ENCODE measurements at places on chromosomes 16 and 17.

- DNase-seq: peak; percentile 59
Observed at GRCh38 chr17:60089096-60089806, 10.5 kb upstream of the HEATR6 start.

DNA sequence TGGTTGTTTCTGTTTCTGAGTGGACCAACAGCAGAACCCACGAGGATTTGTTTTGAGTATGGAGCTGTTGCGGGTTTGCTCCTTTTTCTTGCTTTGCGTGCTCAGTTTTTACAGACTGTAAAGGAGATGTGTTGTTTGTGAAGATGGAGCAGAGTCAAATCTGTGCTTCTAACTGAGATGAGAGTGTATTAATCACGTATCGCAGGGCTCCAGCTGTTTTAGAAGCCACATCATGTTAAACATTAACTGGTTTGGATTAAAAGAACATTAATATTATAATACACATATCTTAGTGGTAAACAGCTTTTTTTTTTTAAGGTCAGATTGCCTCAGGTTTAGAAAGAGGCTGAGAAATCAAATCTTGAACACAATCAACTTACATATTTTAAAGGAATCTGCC is 69.4 kb downstream of the YPEL2 start:
- DNase-seq: no peak

DNA sequence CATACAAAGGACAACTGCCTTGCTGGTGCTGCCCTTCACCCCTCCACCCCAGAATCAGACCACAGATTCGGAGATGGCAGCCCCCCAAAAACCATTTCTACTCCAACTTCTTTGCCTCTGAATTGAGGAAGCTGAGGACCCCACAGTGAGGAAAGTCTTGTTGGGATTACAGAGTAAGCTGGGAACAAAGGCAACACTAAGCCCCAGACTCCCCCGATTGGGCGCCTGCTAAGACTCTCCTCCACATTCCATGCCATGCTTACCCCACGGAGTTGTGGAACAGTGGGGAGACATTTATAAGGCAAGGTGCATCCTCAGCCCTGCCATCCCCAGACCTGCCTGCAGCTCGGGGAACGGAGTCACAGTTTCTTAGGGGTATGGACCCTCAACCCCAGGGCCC is 1.9 kb downstream of the GIT1 start:
- DNase-seq: no peak

- peak; percentile 72 for DNase-seq
Observed at GRCh38 chr17:7014995-7015958, 2.9 kb downstream of the RNASEK start.

GRCh38 chr17:77801545-77802332 is 156.8 kb upstream of the TNRC6C start:
- no peak for DNase-seq

DNA sequence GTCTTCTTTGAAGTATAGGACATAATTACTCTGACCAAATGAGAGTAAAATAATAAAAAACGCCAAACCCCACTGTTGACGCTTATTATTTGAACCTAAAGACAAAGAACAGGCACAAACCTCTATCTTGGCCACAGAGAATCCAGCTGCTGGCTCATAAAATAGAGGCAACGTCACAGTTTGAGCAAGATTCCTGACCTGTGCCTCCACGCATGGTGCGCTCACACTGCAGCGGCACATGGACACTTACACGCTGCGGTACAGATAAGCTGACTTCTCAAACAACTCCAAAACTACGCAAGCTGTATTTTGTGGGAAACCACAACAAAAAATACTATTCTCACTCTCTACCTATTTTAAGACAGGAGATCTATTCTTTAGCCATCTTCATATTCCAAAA is 38.8 kb upstream of the TRAP1 start:
- no peak for DNase-seq

DNA sequence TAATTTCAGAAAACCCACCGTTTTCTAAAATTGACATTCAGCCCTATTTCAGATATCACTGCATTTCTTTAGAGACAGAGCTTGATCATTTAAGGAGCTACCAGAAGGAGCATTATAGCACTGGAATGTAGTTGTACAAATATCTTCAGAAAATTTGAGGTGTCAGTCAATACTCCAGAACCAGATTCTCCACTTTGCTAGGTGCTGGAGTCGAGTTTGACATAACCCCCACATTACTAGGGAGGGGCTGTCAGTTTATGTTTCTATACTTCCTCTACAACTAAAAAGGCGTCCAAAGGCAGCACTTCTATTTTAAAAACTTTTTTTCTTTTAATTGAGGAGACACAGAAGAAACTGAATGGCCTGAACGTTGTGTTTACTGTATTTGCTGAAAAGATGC is 892 bp upstream of the KIAA0513 start:
- no peak for DNase-seq

DNA sequence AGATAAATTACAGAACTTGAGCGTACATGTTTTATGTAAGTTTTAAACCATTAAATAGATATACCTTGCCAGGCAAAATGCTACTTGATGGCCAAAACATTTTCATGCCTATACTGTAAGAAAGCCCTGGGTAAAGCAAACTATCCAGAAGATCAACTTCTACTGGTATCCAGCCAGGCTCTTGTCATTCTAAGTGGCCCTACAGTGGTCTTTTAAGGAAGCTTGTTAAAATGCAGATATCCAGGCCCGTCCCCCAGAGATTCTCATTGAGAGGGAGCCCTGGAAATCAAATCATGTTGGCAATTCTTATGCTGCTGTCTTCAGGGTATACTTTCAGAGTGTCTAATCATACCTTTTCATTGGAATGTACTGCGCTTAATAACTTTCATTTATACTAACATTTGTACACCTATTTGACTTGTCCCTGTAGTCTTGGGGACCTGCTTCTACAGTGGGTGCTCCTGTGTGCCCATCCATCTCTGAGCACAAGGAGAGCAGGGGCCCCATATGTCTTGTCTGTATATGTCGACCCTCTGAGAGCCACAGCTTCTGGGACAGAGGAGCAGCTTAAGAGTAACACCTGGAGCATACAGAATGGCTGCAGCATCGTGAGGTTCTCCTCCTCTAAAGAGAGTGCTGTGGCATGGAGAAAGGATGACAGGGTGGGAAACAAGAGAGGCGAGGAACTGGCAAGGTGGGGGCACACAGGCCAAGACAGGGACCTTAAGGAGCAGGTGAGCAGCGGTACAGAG is 43.6 kb upstream of the ANKFY1 start:
- DNase-seq: no peak

DNA sequence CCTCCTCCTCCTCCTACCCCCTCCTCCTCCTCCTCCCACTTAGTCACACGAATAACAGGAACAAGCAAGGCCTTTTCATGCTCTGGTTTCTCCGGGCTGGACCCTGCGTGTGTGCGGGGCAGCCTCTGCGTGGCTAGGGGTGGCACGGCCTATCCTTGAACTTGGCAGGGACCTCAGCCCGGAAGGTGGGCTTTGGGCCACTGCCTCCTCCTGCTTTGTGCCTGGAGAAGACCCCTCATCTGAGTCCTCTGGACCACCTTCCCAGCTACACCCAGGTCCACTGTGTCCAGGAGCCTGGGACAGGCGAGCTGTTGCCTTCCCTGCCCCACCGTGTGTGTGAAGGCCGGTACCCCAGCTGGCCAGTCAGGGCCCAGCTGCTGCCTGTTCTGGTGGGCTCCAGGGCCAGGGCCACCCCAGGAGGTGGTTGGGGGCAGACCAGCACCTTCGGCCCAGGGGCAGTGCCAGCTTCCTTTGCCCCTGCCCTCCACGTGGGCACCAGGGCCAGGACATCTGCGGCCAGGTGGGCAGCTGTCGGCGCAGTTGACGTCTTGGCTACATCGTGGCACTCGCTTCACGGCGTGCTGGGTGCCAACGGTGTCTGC is 35.4 kb downstream of the GINS2 start:
- no peak for DNase-seq

DNA sequence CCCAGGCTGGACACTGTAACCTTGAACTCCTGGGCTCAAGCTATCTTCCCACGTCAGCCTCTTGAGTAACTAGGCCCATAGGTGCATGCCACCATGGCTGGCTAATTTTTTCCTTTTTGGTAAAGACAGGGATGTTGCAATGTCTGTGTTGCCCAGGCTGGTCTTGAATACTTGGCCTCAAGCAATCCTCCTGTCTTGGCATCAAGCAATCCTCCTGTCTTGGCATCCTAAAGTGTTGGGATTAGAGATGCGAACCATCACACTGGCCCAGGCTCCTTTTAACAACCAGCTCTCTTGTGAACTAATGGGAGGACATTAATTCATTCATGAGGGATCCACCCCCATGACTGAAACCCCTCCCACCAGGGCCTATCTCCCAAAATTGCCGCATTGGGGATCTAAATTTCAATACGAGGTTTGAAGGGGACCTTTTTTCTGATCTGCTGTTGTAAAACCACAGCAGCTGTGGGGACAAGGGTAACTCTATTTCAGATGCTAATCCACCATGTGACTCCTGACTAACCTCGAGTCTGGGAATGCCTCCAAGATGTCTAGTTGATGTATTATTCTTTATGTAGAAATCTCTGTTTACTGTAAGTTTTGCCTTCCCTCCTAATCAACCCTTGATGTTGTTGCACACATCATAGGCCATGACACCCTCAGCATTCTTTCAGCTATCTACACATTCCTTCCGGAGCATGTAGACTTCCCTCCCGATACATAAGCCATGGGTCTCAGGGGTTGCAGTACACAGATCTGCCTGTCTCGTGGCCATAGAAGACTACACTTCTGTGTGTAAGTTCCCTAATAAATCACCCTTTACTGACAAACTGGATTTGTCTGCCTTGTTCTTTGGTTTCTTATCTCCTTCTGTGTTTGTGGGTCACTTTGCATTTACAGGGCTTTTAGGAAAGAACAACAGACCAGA is 37.6 kb downstream of the RNF112 start:
- no peak for DNase-seq

- peak; percentile 39 for DNase-seq
Observed at GRCh38 chr16:3878610-3879009, 1.9 kb downstream of the CREBBP start.

GRCh38 chr16:17070882-17071592 is 399.7 kb downstream of the XYLT1 start:
- DNase-seq: peak; percentile 31

- no peak for DNase-seq
Observed at GRCh38 chr16:782766-783403, 5.3 kb downstream of the RPUSD1 start.

GRCh38 chr17:20189302-20189701 is 180.1 kb downstream of the SPECC1 start:
- peak; percentile 69 for DNase-seq

DNA sequence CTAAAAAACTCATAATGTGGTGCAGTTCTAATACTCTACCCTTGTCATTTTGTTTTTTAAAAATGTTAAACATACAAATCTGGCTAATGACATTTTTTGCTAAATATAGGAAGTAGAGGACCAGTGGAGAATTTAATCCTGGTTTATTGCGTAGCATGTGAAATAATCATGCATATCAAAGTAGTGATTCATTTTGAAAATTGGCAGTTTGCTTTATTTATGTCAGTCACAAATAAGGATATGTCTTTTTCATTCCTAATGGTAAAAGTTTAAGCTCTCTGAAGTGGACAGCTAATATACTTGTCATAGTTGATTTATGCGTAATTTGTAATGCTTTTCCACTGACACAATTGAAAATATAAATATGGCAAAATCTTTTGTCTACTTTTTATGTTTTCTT is 224.2 kb downstream of the BCAS3 start:
- DNase-seq: no peak
